ENCODE measurements at places on chromosomes 7 and 10.
A peak's percentile ranks its signal among the peaks of the same experiment; 100 is the strongest.

GRCh38 chr7:88089561-88089960 lies 130.3 kb downstream of the SRI start:
- no peak for DNase-seq

GRCh38 chr7:74040101-74040790 lies 12.3 kb downstream of the ELN start:
- no peak for DNase-seq

DNA sequence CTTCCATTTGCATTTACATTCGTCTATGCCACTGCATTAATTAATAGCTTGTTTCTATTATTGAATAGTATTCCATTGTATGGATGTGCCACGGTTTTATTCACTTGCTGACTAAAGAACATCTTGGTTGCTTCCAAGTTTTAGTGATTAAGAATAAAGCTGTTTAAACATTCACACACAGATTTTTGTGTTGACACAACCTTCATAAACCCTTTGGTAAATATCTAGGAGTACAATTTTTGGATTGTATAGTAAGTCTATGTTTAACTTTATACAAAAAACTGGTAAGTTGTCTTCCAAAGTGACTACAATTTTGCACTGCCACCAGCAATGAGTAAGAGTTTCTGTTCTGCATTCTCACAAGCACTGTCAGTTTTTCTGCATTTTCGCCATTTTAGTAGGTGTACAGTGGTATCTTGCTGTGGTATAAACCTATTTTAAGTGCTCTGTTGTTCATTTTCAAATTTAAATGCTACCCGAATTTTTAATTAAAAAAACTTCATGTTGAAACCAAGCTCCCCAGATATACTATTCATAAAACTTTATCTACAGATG lies 121.4 kb downstream of the RNF133 start:
- DNase-seq, result no peak

GRCh38 chr10:113033991-113034390 lies 83.9 kb downstream of the TCF7L2 start:
- peak; percentile 71 for DNase-seq

DNA sequence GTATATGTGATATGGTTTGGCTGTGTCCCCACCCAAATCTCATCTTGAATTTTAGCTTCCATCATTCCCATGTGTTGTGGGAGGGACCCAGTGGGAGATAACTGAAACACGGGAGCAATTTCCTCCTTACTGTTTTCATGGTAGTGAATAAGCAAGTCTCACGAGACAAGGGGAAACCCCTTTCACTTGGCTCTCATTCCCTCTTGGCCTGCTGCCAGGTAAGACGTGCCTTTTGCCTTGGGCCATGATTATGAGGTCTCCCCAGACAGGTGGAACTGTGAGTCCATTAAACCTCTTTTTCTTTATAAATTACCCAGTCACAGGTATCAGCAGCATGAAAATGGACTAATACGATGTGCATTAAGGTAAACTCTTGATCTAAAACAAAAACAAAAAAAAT lies 357.1 kb upstream of the AOAH start:
- DNase-seq, result no peak

- DNase-seq, result no peak
Observed at GRCh38 chr7:85205754-85206153, 18.9 kb upstream of the SEMA3D start.

GRCh38 chr7:17120756-17121155 lies 177.7 kb upstream of the AHR start:
- peak; percentile 21 for DNase-seq

DNA sequence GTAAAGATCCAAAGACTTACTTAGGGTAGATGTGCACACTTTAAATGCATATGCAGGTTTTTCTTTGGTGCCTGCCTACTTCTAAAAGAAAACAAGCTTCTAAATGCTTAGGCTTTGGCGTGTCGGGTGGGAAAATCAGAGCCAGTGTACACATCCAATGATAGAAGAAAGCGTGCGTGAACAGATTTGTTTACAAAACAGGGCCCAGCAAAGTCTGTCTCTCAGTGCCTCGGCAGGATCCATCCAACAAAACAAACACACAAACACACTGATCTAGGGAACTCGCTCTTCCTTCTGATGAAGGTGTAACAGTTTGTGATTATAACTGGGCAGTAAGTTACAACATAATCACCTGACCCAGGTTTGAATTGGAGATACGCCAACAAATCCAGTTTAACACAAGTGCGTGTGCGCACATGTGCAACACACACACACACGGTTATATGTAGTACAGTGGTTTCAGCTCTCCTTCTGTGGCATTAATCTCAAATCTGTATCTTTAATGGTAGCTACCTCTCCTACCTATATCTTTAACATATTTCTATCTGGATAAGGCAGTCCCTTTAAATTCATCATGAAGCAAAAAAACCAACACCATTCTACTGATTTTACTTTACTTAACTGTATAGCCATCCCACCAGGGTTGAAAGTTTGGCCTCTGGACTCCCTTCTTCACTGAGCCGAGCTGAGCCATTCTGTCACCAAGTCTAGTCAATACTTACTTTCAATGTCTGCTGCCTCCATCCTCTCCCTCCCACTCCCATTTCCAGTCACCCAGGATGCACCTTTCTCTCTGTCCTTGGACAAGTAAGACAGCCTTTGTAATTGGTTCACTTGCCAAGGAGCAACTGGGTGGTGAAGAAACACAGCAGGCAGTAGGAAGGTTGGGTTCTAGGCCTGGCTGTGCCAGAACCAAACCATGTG lies 184.4 kb upstream of the KLF14 start:
- DNase-seq, result no peak

GRCh38 chr7:49774459-49775064 lies 1.1 kb downstream of the VWC2 start:
- DNase-seq, result no peak

- no peak for DNase-seq
Observed at GRCh38 chr10:133230044-133230361, at the start of gene UTF1. Gene UTF1 (plus strand): TSS chr10:133230217. CDS start chr10:133230289, 72 bp downstream.

GRCh38 chr10:108360187-108360586 lies 1195.7 kb upstream of the SORCS1 start:
- no peak for DNase-seq
